Ecto neural progenitor cell (in vitro differentiated cells): ENCODE measurements at places on chromosomes 11 and 22.

DNA sequence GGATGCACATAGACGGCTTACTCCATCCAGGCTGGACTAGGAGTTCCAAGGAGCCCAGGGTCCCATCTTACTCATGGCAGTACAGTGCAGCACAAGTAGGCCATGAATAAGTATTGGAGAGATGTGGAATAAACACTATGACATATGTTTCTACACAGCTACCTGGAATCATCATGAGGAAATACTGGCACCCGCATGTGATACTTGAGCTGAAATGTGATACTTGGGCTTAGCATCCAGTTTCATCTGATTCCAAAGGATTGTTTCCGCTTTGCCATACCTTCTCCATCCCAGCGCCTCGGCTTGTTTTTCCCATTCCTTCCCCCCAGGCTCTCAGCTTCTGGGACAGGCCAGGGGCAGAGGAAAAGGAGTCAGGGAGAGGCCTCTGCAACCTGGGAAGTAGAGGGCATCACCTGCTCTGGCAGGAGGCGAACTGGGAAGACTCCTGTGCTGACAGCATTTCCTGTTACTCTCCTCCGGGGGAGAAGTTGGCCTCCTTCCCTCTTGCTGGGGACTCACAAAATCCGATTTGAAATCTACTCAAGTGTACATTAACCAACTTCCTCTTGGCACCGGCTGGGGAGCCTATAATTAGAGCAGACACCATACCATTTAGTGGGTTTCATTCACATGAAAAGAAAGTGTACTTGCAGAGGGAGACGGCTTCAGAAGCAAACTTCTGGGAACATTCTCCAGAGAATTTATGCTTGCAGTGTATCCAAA is 187.8 kb downstream of the MIAT start:
- no peak for DNase-seq

- DNase-seq: no peak
Measured at GRCh38 chr11:108926171-108926840, 261.4 kb downstream of the DDX10 start.

DNA sequence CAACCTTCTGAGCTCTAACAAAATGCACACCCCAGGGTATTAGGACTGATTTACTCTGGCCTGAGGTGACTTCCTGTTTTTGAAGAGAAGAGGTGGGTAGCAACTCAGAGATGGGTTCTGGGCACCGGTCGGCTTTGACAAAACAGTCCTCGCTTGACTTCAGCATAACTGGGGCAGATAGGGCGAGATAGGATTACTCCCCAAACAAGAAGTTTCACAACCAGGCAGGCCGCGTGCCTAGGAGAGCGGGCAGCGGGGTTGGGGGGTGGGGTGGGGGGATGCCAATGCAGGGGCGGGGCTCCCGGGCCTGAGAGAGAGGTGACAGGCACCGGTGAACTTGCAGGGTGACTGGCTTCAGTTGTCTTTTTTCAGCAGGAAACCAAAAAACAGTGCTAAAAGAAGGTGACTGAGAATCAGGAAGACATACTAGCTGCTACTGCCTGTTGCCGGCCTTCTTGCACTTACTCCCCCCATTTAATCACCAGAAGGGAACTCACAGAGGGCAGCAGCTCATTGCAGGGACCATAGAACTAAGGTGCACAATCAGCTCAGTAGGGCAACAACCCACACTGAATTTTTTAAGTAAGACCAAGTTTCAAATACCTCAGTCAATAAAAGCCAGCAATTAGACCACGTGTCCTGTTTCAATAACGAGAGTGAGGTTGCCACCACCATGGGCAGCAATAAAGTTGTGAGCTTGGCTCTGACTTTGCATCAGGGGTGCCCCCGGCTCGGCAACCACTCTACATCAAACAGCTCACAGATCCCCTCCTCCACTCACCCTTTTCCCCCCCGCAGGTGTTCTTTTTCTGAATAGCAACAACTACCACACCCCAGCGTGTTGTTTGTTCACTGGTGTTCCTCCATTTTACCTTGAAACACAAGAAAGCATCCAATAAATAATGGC is 37.2 kb upstream of the ETS1 start:
- no peak for DNase-seq

- no peak for DNase-seq
Measured at GRCh38 chr11:102223859-102224258, 93.4 kb upstream of the BIRC3 start.

DNA sequence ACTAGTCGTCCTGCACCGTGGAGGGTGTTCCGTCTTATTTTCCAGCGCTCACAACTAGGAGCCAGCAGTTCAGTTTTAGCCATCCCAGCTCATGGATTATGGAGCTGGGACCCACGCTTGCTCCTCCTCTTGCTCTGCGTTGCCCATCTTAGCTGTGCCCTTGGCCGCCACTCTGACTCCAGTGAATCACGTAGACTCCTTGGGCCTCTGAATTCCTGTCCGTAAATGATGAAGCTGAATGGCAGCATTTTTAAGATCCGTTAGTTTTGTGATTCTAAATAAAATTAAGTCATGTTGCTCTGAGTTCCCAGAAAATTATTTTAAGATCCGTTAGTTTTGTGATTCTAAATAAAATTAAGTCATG is 23.8 kb downstream of the BCR start:
- DNase-seq: no peak

- DNase-seq: no peak
Measured at GRCh38 chr11:71373791-71374454, 74.3 kb downstream of the DHCR7 start.

DNA sequence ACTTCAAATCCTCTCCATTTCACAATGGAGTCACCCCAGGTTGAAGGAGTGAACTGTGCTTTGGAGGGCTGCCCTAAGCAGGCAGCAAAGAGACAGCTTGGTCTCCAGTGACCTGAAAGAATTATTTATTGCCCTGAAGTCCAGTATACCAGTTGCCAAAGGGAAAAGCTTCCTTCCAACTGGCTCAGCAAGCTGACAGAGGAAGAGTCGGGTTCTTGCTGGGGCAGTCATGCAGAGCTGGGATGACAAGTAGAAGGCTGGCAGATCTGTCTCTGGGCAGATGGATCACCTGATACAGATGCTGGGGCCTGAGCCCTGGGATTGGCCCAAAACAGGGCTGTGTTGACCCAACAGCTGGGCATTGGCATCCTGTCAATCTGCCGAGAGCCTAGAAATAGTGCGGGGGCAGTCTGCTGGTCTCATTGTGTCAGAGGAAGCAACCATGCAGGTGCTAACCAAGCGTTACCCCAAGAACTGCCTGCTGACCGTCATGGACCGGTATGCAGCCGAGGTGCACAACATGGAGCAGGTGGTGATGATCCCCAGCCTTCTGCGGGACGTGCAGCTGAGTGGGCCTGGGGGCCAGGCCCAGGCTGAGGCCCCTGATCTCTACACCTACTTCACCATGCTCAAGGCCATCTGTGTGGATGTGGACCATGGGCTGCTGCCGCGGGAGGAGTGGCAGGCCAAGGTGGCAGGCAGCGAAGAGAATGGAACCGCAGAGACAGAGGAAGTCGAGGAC is at the start of gene THRSP:
Gene THRSP, plus strand, starts transcription at position 422 of the 742 bp plus-strand sequence. Its CDS starts 21 bp downstream, at position 443.
- no peak for DNase-seq

DNA sequence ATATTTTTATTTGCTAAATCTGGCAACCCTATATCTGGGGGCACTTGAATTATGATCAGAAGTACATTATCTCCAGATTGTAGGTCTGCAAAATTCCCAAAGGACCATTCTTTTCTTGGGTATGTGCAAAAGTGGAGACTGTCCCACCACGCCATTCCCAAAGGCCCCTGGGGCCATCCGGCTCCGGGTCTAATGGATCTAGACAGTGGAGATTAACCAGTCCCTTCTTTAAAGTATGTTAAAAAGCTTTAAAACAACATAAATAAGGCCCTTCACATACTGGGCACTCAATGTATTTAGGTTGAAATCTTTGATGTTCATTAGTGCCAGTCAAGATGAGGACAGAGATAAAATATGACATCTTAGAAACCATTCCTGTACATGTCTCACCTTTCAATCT is 124.1 kb downstream of the MAML2 start:
- no peak for DNase-seq

DNA sequence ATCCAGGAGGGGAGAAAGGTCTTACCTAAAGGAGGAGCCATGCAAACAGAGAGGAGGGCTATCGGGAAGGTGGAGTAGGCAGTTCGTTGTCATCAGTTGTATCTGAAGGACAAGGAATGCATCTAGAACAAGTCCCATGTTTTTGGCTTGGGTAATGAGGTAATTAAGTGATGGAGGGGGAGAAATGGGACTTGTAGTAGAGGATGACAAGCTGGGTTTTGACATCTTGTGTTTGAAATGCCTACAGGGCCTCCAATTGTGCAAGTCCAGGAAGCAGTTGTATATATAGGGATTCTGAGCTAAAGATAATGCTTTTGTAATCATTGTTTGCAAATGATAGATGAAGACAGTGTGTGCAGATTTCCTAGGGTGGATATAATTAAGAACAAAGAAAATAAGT is 622.8 kb downstream of the NTM start:
- no peak for DNase-seq

- DNase-seq: no peak
Measured at GRCh38 chr11:41189701-41190436, 269.6 kb downstream of the LRRC4C start.

- no peak for DNase-seq
Measured at GRCh38 chr11:92826136-92826535, 143.3 kb upstream of the MTNR1B start.

GRCh38 chr11:58837707-58838388 is 6.7 kb downstream of the GLYATL2 start:
- no peak for DNase-seq

DNA sequence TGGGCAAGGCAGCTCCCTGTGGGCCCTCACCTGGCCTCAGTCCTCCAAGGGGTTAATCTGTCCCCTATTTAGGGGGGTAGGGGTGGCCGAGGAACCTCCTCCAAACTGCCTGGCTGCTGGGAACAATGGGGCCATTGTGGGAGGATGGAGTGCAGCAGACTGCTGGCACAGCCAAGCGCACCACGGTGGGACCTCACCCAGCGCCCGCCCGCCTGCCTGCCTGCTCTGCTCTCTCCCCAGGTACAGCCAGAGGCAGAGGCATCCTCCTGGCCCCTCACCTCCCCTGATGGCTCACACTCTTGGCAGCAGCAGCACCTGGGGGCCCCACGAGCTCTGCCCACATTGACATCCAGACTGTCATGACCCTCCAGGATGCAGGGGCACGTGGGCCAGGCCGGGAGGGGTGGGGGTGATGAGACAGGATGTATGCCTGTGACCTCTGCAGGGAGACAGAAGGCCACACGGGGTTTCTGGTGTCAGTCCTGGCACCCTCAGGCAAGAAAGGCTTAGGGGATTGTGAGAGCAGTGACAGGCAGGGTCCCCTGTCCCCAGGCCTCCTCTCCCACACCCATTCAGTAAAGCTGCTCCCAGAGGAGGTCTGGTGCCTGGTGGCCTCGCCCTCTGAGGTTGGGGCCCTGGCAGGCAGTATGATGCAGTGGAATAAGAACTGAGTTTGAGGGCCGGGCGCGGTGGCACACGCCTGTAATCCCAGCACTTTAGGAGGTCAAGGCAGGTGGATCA is 11.4 kb downstream of the BCL9L start:
- no peak for DNase-seq

- no peak for DNase-seq
Measured at GRCh38 chr11:69353696-69354544, 60.0 kb downstream of the MYEOV start.

- no peak for DNase-seq
Measured at GRCh38 chr11:73980001-73980961, 2.4 kb downstream of the UCP2 start.

DNA sequence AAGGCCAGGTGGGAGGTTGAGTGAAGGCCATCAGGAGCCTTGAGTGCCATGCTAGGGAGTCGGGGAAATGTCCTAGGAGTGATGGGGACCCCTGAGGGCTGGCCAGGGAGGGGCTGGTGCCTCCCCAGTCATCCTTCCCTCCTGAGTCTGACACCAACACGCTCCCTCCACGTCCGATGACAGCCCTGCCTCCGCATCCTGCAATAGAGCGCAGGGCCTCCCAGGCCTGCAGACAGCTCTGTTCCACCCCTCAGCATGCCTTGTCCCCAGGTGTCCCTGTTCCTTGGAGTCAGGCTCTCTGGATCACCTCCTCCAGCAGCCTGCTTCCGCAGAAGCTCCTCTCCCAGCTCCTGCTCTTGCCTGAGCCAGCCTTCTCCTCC is 3.1 kb downstream of the RAC2 start:
- no peak for DNase-seq

GRCh38 chr22:36465232-36466021 is 16.0 kb downstream of the TXN2 start:
- DNase-seq: no peak

- no peak for DNase-seq
Measured at GRCh38 chr11:118175993-118176777, at the start of gene SCN2B. SCN2B (minus strand) TSS chr11:118176639; CDS start chr11:118176431, 208 bp downstream.

DNA sequence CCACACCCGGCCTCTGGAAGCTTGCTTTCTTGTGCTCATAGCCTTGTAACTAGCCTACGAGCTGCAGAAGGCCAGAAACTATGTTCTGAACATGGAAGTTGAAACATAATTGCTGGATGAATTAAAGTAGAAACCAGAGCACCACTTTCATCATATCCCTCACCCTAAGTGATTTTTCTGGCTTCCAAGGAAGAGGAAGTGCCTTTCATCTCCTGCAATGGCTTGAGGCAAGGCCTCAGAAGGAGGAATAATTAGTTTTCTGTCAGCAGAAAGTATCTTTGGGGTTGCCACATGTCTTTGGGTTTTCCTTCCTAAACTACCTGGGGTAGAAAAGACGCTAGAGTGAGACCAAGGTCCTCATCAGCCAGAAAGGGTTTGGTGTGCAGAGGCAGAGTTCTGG is 14.5 kb downstream of the RPL27A start:
- no peak for DNase-seq

- no peak for DNase-seq
Measured at GRCh38 chr11:132595711-132596134, 936.6 kb downstream of the OPCML start.

DNA sequence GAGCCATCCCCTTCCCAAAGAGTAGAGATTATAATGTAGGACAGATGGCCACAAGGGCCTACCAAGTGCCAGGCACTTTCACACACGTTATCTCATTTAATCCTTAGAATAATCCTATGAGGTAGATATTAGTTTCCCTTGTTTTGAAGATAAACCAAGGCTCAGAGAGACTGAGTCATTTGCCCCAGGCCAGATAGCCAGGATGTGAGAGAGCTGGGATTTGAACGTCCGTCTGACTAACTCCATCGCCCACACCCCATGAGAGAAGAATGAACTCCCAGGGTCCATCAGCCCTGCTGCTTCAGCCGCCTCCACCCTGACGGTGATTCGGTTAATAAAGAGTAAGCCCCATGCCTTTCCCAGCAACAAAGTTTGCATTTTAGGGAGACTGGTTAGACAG is 10.7 kb downstream of the PRG3 start:
- no peak for DNase-seq

- no peak for DNase-seq
Measured at GRCh38 chr22:19505735-19506126, 18.5 kb downstream of the CLDN5 start.
